ENCODE measurements at places on chromosomes 3 and 15.

DNA sequence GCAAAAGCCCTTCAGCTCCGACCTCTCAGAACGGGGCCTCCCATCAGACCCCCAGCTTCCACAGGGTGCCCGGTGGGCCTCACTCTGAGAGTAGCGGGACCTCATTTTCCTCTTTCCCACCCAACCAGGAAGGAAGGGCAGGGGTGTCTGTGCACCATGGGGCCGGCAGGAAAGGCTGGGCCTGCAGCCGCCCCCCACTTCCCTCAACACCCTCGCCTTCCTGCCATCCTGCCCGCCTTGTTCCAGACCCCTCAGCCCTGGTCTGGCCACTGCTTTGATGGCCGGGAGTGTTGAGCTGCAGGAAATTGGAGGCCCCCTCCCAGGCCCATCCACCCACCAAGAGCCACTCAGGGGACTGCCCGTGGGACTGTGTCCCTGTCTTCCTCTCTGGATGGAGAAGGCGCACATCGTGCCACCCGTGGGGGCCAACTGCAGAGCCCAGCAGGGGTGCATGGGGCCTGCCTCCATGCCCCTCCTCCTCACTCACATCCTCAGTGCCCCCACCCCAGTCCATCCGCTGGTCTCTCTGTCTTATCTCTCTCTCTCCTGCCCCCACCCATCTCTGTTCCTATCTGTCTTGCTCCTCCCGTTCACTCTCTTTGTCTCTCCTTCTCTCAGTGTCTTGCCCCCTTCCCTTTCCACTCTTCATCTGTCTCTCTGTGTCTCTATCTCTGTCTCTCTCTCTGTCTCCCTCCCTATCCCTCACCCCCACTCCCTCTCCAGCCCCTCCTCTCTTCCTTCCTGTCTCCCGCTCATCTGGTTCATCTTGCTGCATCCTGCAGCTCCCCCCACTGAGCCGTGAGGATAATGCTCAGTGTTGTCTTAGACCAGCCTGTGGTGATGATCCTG lies 1.8 kb upstream of the PLXND1 start:
- DNase-seq: no peak

DNA sequence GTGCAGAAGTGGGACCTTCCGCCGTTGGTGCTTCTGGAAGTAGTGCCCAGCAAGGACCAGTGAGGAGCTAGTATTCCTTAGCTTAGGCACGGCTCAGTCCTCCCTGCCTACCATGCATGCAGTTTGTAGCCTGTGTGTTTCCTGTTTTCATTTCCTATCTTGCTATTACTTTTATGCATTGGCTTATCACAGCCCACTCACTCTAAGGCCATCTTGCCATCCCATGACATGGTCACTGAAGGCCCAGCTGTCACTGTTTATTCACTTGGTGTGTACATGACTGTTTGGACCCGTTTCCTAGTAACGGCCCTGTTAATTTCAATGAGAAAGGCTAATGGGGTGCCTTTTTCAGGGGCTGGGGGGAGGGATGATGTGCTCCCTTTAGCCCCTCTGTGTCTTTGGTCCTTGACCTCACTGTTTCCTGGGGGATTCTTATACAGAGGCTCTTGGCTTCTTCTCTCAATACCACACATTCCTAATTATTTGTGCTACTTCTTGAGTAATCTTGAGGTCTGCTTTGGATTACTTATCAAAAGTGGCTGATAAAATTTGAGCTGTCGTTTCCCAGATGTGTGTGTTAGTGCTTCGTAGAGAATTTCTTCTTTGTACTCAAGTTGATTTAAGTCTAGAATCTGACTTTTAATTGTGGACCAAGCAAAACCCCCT lies 24.5 kb upstream of the TRAK1 start:
- no peak for DNase-seq

- DNase-seq: no peak
These were observed 14.1 kb upstream of the SHF start for GRCh38 chr15:45201869-45202268.

GRCh38 chr15:23065836-23066235 lies 26.5 kb upstream of the TUBGCP5 start:
- no peak for DNase-seq

- no peak for DNase-seq
These were observed 1122.0 kb upstream of the ALCAM start for GRCh38 chr3:104244680-104245220.

DNA sequence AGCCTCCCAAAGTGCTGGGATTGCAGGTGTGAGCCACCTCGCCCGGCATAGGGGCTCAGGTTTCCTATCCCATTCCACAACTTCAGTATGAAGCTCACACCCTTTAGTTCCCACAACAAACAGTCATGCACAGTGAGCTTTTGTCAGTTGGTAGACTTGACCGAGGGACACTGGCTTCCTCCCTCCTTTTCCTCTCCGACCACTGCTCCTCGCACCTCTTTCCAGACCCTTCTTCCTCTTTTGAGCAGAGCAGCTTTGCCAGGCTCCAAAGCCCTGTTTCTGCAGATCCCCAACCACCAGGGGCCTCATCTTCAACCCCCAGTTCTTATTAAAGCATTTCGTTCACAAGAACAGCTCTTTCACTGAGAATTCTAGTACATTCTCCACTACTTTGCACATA lies 12.7 kb upstream of the CILP start:
- no peak for DNase-seq

DNA sequence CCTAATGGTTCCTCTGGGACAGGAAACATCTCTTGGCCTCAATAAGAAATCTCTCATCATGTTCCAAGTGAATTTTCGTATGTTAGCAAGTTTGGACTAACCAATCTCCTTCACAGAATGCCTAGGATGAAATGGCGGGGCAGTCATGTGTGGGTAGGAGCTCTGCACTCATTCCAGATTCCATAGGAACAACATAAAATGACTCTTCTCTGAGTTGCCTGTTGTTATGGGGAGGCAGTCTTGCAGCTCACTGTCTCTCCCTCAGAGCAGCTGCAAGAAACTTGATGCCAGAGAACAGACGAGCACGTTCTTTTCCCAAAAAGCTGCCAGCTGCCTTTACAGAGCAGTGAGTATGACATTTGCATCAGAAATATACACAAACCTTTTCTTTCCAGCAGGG lies 34.1 kb downstream of the SPATA12 start:
- DNase-seq: no peak

GRCh38 chr15:92687195-92687602 lies 31.6 kb upstream of the FAM174B start:
- DNase-seq: no peak

GRCh38 chr3:61628636-61629035 lies 67.3 kb downstream of the PTPRG start:
- no peak for DNase-seq

DNA sequence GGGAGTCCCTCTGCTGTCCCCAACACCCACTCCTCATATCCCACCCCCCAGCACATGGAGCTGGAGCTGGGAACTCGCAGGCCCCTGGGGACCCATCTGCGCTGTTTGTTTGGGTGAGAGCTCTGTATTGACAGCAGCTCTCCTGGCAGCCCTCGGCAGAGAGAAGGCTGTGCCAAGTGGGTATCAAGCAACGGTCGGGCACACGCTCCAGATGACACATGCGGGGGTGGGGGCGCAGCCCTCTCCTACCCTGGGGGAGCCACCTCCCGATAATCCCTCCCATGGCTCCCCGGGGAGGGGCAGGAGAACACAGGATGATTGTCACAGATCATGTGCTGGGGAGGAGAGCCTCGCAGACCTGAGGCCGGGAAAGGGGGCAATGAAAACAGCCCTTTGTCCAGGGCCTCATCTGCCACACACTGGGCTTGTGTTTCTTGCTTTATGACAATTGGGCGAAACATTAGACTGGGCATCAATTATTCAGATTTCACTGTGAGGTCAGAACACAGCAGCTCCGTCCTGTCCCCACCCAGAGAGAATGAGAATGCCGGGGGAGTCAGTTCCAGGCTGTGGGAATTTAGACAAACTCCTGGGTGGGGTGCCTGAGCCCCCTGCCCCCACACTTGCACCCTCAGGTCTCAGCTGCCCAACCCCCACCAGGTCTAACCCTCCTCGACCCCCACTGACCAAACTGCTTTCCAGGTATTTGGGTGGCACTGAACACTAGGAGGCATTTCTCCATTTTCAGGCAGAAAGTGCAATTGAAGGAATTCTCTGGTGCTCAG lies 46.4 kb upstream of the KLF13 start:
- no peak for DNase-seq

DNA sequence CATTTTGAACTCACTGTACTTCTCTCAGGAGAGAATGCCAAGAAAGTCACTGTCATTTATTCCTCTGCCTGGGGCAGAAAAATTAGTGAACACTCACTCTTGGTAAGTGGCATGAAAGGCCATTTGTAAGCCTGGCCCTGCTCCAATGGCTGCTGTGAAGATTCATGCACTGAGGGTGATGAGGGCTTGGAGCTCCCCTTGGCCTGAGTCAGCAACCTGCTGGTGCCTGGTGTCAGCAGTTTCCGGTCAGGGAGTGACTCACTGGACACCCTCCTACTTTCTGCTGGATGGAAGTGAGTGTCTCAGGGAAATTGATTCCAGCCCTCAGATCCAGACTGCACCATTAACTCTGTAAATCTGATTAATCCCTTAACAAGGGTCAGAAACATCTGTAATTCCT lies 37.6 kb downstream of the TRA2B start:
- DNase-seq: no peak

DNA sequence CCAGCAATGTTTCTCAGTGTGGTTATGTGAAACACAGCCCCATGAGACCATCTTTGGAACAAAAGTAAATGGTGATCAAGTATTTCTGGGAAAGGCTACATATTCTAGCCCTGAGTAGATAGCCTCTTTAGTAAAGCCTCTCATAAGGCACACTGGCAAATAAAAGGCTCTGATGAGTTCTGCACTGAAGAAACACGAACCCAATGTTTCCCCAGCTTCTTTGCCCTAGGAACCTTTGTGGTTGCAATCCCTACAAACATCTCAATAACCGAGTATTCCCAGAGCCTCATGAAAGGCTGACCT lies 41.8 kb downstream of the RAB6B start:
- DNase-seq: no peak

- no peak for DNase-seq
These were observed 222.2 kb upstream of the TRIM42 start for GRCh38 chr3:140455521-140456214.

DNA sequence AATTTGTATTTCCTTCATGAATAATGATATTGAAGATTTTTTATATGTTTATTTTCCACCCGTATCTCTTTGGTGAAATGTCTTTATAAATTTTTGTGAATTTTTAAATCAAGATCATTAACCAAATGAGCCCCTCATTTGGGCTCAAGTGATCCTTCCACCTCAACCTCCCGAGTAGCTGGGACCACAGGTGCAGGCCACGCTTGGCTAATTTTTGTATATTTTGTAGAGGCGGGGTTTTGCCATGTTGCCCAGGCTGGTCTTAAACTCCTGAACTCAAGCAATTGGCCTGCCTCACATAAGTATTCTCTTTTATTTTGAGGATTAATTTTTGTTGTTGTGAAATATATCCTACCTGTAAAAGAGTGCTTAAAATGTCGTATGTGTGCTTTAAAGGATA lies 4.9 kb downstream of the BBS4 start:
- no peak for DNase-seq

Measured in stimulated activated CD8-positive, alpha-beta memory T cell treated with anti-CD3 and anti-CD28 coated beads, Interleukin-7, amount 100 ng/mL, for 24 hours (primary cell).